HCT116 (cell line): ENCODE measurements at places on chromosomes 5 and 9.

GRCh38 chr9:16521868-16522411, 348.5 kb downstream of the BNC2 start:
- DNase-seq: no peak

- DNase-seq: no peak
These were observed 72.8 kb downstream of the ADCY2 start for GRCh38 chr5:7468742-7469141.

GRCh38 chr5:50667653-50668595, 1.5 kb downstream of the PARP8 start:
- DNase-seq: no peak

GRCh38 chr5:1659100-1659981, 135.6 kb upstream of the LPCAT1 start:
- DNase-seq: no peak

GRCh38 chr5:117713585-117714198, 1139.1 kb upstream of the SEMA6A start:
- DNase-seq: peak; percentile 24

GRCh38 chr5:111299831-111300432, 75.7 kb downstream of the CAMK4 start:
- no peak for DNase-seq

- DNase-seq: no peak
These were observed 124.9 kb downstream of the TMEM167A start for GRCh38 chr5:82952326-82952725.

- no peak for DNase-seq
These were observed 1061.8 kb upstream of the ARRDC3 start for GRCh38 chr5:92444888-92445287.

DNA sequence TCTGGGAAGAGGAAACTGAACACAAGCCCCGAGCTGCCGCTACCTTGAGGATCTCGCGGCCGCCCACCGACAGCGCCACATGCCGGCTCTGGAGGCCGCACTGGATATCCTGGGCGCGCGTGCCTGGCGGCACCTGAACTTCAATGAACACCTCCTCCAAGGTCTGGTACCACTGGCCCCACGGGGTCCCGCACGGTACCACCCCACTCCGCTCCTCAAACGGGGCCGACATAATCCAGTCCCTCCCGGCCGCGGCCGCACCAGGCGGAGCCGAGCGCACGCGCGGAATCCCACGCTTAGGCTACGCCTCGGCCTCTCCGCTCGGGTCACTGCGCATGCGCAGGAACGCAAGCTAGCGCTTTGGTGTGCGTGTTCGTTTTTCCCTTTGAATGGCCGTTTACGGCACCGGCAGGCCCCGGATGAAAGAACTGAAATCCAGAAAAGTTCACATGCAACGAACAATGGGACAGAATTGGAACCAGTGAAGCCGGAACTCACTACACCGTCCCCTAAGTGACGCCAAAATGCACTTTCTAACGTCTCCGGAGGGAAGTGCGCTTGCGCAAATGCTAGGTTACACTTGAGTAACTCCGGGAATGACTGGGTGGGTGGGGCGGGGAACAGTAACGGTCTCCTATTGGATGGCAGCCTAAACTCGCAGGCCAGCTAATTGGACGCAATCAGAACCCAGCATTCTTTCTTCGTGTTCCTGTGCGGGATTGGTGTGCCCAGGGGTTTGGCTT, at the start of gene NUDCD2:
NUDCD2 (minus strand) TSS at position 284 of the 743 bp plus-strand sequence; CDS start at position 232, 52 bp downstream.
- DNase-seq: peak; percentile 97

DNA sequence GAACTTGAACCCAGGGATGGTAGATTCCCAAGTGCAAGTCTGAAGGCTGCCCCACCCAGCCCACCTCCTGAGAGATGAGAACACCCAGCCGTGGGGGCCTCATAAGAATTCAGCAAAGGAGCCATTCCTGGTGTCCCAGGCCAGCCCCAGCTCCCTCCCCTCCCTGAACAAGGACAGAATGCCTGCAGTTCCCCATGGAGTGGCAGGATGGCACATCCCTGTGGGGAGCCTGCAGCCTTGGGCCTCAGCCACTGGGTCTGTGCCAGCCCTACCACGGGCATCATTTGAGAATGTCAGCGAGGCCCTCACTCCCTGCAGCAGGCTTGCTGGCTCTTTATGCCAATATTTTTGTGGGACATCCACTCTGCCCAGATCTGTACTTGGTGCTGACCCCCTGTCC, 36.2 kb upstream of the RAPGEF1 start:
- DNase-seq: no peak

DNA sequence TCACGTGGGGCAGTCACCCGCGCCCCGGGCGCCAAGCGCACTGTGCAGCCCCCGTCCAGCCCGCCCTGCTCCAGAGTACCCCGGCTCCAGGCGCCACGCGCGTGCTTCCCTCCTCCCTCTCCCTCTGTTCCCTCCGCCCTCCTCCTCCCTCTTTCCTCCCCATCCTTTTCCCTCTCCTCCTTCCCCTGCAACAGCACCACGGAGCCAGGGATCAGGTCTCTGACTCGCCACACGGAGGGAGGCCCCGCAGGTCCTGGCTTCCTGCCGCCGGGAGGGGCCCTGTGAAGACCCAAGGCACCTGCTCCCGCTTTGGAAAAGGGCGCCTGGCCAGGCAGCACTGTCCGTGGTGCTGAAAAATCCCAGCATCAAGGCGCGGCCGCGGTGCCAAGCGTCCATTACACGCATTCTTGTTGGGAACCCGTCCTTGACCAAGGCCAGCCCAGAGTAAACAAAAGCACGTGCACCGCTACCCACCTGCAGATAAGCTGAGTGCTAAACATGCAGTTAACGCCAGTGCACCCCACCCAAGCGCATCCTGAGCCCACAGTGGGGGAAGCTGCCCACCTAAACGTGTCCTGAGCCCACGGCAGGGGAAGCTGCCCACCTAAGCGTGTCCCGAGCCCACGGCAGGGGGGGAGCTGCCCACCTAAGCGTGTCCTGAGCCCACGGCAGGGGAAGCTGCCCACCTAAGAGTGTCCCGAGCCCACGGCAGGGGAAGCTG, 21.7 kb downstream of the SLC6A18 start:
- DNase-seq: no peak

- no peak for DNase-seq
These were observed 59.5 kb downstream of the SMIM23 start for GRCh38 chr5:171845040-171845630.

DNA sequence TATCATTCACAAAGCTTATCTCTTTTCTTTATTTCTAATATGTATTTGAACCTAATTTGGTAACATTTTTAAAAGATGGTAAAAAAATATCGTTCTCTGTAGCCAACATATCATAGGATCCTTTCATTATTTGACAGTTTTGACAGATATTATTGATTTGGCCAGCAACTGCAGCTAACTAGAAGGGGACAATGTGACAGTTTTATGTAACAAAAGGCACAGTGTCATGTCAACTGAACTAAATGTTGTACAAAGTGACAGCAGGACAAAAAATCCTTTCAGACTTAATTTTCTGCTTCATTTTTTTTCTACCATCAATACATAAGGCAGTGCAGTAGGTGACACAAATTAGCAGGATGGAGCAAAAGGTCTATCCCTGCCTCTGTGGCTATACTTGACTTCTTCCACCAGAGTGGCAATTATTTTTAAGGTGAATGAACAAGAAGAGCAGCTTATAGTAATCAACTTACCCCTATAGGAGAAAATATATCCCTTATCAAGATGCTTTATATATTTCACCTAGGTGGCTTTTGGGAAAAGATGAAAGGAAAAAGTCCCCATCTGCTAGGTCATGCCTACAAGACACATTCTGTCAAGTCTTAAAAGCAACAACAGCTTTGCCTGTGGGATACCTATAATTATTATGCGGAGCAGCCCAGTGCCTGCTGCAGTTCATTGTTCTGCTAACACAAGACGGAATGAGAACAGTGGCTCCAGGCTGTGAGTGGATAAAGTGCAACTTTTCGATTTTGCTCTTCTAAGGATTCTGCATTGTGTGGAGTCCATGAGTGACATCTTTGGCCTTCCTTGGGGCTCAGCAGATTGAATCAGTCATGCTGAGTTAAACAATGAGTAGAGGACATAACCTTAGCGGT, 694.9 kb downstream of the ISL1 start:
- no peak for DNase-seq

DNA sequence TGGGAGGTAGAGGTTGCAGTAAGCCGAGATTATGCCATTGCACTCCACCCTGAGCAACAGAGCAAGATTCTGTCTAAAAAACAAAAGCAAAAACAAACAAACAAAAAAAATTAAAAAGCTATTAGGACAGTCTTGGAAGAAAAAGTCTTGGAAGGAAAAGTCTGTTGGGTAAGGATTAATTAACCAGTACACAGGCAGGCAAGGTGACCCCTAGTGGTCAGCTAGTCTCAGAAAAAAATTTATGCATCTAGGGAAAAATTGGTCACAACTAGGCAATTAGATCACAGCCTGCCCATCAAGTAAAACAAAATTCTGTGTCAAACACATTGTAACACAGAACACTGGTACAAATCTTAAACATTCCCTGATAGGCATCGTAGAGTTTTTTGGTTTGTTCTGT, 6.7 kb upstream of the ANKRD18B start:
- DNase-seq: no peak

GRCh38 chr5:173011566-173011965, 28.0 kb downstream of the ATP6V0E1 start:
- DNase-seq: no peak

GRCh38 chr9:69090140-69090750, 54.7 kb downstream of the FXN start:
- DNase-seq: no peak

DNA sequence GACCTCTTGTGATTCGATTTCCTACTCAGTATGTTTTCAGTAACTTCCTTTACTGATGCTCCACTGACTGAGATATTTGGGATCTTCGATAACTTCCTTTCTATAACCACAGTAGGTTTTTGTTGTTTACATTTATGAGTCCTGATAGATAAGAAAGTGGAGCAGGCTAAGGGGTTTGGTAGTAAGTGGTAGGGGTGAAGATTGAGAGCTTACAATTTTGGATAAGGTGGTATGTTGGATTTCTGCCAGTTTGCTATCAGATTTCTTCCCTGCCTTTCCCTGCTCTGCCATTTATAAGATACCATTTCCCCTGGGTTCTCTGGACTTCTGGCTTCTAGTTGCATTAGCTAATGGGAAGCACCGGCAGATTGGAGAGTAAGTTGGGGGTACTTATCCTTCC, 7.9 kb upstream of the NDUFS4 start:
- DNase-seq: no peak

DNA sequence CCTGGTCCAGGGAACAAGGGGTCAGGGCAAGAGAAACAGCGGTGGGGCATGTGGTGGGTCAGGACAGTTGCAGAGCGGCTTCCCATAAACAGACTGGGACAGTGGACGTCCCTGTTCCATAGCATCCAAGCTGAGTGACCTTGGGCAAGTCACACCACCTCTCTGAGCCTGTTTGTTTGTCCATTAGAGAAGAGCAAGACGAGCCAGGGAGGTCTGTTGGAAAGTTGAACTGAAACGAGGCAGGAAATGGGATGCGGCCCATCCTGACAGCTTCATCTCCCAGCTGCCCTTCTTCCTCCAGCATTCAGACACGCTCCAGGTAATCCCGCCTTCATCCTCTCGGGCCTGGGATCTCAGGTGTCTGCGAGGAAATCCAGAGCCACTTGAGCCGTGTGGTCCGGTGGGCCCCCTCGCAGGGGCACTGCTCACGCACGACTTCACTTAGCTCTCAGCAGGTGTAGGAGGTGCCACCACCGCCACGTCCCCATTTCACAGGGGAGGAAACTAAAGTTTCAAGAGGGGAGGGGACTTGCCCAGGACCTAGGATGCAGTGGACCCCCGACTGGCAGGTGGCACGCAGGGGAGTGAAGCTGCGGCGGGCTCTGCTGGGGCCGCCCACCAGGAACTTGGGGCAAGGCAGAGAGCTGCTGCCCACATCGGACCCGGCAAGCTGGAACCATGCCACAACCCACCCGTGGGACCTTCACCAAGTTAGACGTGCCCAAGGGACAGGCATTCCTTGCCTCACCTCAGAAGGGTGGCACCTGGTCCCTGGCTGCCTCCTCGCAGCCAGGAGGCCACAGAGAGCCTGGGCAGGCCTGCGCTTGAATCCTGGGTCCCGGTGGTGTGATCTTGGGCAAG, 13.0 kb downstream of the PTGES2 start:
- DNase-seq: no peak

- no peak for DNase-seq
These were observed 40.1 kb downstream of the ALG2 start for GRCh38 chr9:99181621-99182020.

DNA sequence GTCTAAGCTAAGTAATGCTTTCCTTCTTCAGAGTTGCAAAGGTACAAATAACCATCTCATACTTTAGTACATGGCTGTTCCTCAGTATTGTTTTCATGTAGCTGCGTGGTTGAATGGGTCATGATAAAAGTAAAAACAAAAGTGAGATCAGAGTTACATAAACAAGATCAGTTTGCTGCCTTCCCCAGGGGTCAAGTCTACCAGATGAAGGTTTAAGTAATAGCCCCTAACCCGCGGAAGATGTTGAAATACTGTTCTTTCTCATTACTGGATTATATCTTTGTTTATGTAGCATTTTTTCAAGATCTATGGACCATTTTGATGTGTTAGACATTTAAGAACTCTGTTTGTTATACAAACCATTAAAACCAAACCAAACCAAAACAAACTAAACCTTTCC, 34.1 kb upstream of the ARRDC3 start:
- no peak for DNase-seq

GRCh38 chr5:57414191-57414590, 68.4 kb downstream of the ACTBL2 start:
- no peak for DNase-seq

DNA sequence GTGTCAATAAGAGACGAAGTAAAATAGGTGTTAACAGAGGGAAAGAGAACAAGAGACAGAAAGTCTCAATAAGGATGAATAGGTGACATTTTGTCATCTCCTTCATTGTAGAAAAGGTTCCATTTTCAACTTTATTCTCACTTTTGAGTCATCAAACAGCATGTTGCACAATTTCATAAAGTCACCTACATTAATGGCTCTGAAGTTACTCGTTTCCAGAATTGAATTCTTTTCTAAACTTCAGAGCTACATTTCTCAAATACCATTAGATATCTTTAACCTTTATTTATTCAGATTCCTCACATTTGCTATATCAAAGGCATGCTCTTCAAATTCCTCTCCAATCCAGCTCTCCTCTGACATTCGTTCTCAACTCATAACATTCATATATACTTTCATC, 13.1 kb downstream of the ADAMTS6 start:
- DNase-seq: no peak

- DNase-seq: no peak
These were observed 249.0 kb downstream of the MLLT3 start for GRCh38 chr9:20373263-20373662.

GRCh38 chr5:1836176-1836890, 35.1 kb downstream of the NDUFS6 start:
- no peak for DNase-seq

- DNase-seq: no peak
These were observed 77.6 kb upstream of the CEP78 start for GRCh38 chr9:78158286-78158685.

GRCh38 chr9:127076860-127077643, 45.4 kb downstream of the ANGPTL2 start:
- DNase-seq: no peak

- DNase-seq: no peak
These were observed 5.5 kb upstream of the SURF6 start for GRCh38 chr9:133341369-133342068.

GRCh38 chr9:13576101-13576500, 296.6 kb upstream of the MPDZ start:
- no peak for DNase-seq
